CMK (cell line): ENCODE measurements at places on chromosomes 5 and 9.

GRCh38 chr9:123893831-123894460 lies 36.0 kb downstream of the DENND1A start:
- no peak for DNase-seq

DNA sequence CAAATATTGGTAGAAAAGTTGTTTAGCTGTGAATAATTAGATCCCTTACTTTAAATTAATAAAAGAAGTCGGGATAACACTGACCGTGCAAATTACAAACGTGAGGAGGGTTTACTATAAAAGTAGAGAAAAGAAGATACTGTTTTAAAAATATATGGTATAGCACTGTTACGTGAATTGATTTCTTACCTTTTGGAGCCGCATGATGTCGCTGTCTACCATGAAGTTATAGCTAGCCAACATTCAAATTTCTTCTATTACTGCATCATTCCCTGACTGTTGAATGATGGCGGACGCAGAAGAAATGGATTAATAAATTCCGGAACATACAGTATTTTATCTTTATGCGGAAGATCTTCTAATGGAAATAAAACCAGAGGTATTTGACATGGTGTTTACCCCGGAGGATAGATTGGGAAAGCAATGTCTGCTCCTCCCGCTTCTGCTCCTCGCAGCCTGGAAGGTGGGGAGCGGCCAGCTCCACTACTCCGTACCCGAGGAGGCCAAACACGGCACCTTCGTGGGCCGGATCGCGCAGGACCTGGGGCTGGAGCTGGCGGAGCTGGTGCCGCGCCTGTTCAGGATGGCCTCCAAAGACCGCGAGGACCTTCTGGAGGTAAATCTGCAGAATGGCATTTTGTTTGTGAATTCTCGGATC lies at the start of gene PCDHA6:
Gene PCDHA6, plus strand, starts transcription at position 257 of the 658 bp plus-strand sequence. Its CDS starts 132 bp downstream, at position 389.
- no peak for DNase-seq

GRCh38 chr5:135695656-135696313 lies 117.0 kb upstream of the CXCL14 start:
- no peak for DNase-seq

GRCh38 chr5:148825716-148826052 lies 727 bp upstream of the ADRB2 start:
- DNase-seq = no peak

- no peak for DNase-seq
Observed at GRCh38 chr9:136964833-136965422, 12.4 kb upstream of the PTGDS start.

GRCh38 chr5:53871050-53871449 lies 310.6 kb downstream of the NDUFS4 start:
- DNase-seq = no peak

DNA sequence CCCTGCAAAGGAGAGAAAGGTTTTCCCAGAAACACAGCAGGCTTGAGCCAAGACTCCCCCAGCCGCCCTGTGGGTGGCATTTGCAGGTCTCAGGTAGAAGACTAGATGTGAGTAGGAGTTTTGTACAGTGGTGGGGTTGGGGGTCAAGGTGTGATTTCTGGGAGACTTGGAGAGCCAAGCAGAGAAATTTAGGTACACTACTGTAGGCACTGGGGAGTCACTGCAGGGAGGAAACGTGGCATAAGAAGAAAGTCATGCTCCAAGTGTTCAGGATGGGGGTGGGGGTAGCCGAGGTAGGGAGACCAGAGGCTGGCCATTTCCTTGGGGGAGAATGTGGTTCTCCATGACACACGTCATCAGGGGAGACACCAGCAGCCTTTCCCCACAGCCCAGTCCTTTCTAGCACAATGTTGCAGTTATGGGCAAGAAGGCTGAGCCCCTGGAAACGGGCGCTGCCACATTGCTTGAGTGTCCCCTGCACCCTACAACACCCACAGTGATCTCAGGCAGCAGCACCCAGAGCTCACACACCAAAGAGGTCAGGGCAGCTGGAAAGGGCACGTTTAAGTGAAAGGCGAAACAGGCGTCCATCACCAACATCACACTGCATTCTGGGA lies 210.5 kb downstream of the FSTL4 start:
- no peak for DNase-seq

DNA sequence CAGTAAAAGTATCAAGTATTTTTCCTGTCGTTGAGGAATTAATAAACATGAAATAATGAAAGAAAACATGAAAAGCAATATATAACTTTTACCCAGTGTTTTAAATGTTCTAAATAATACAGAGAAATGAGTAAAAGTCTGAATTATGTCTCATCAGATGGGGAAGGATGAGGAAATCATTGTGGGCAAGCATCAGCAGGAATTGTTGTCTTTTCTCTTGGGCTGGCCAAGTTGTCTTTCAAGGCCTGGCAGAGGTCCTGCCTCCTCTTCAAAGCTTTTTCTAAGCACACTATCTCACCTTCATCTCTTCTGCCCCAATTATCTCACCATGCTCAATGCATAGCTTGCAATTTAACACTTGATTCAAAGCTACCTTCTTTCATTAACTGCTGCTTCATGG lies 41.9 kb downstream of the MOCS2 start:
- DNase-seq = no peak

DNA sequence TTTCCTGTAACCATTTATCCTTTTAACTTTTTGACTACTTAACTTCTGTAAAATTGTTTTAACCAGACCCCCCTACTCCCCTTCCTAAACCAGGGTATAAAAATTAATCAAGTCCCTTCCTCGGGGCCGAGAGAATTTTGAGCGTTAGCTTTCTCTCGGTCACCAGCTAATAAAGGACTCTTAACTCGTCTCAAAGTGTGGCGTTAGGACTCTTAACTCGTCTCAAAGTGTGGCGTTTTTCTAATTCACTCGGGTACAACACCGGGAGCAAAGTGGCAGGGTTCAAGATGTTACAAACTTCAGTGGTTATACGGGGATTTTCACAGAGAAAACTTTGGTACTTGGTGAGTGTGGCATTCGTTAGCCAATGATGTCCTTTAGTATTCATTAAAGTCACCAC lies 39.7 kb upstream of the PPP1R26 start:
- no peak for DNase-seq

DNA sequence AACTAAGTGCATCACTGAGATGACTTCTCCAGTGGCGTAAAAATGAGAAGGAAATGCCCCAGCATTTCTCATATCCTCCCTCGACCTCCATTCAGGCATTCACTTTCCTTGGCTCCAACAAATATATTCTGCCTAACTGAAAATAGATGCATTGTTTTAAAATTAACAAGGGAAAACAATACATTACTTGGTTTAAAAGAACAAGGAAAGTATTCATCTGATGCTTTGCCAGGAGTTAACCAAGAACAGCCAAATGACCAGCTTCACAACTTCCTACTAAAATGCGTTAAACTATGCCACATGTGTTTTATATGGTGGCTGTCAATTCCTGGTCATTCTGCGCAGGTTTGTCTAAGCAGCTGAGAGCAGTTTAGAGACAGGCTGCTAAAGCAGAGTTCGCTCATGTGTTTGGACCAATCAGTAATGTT lies 121.4 kb downstream of the GNAQ start:
- DNase-seq = no peak

- DNase-seq = no peak
Observed at GRCh38 chr9:82552784-82553183, 510.2 kb downstream of the RASEF start.

- no peak for DNase-seq
Observed at GRCh38 chr5:68054638-68055037, 160.9 kb upstream of the PIK3R1 start.
